ENCODE measurements at places on chromosomes 4 and X. TPM values are rescaled to one million over a fixed set of nuclear protein-coding genes. Genes with fewer than 3 reads are reported as not detected.

BEX1 gene
- polyA plus RNA-seq, result 5.7 TPM

MTTP gene
- 0.72 TPM for polyA plus RNA-seq

F8A2 gene
- polyA plus RNA-seq, result not detected

SHROOM4 gene
- 3.5 TPM for polyA plus RNA-seq

ABCG2 gene
- polyA plus RNA-seq, result 3.7 TPM

GAGE12J gene
- not detected for polyA plus RNA-seq

ABLIM2 gene
- 5.9 TPM for polyA plus RNA-seq

LYAR gene
- 14.2 TPM for polyA plus RNA-seq

TCEANC gene
- polyA plus RNA-seq, result 1.6 TPM

ATP2B3 gene
- 0.10 TPM for polyA plus RNA-seq

DNA sequence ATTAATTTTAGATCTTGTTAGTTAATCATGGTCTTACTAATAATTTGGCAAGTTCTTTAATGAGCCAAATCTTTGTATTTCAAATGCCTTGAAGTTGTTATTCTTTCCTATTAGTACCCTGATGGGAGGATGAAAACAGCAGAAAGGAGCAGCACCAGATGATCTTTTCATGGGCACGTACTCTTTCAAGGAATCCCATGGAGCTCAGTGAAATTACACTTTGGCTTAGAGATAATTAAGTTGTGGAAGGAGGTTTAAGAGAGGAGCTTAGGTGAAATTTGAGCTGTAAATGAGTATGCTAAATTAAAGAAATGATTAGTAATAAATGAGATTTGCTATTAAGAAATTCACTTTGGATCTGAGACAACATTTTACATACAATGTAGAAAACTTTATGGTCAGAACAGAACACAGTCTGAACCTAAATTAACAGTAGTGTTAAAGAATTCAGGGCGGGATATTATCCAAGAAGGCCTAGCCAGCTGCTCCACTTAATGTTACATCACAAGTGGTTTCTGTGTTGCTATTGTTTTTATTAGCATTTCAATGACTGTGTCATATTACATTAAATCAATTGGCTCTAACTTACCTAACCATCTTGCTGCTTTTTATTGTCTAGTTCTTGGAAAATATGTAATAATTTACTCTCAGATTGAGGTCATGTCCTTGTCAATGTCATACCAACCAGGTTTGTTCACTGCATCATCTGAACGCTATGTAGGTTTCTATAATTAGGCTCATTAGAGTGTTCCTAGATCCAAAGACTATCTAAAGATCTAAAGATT lies 3.9 kb downstream of the MTHFD2L start:
- no peak for DNase-seq

DNA sequence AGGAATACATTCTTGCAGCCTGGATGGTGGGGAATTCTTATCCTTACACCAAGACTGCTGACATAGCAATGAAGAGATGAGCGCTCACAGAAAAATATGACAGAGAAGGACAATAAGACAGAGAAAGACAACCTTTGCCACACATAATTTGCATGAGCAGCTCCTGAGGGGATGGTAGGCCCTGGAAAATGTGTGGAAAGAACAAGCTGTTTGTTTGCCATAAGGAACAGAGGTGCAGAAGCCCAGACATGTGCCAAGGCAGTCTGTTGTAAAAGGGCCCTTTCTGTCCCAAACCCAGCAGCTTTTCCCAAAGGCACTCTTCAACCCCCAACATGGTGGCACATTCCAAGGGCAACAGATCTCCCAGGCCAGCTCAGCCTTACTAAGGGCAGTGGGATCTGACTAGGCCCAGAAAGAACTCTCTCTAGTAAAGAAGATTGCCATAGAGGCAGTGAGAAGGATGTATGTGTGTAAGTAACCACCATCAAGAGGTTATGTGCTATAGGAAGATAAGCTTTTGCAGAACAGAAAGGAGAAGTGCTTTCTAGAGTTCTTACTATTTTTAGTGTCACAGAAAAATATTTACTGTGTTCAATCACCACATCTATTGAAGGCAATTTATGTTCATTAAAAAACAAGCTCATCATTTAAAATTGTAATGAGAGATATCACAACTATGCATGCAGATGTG lies 287.0 kb upstream of the RASGEF1B start:
- no peak for DNase-seq

- no peak for DNase-seq
Observed at GRCh38 chr4:146637621-146638332, 916 bp upstream of the POU4F2 start.

GRCh38 chr4:128825226-128825625 lies 15.7 kb downstream of the JADE1 start:
- DNase-seq, result no peak

- no peak for DNase-seq
Observed at GRCh38 chrX:53237056-53237455, 12.0 kb upstream of the KDM5C start.

DNA sequence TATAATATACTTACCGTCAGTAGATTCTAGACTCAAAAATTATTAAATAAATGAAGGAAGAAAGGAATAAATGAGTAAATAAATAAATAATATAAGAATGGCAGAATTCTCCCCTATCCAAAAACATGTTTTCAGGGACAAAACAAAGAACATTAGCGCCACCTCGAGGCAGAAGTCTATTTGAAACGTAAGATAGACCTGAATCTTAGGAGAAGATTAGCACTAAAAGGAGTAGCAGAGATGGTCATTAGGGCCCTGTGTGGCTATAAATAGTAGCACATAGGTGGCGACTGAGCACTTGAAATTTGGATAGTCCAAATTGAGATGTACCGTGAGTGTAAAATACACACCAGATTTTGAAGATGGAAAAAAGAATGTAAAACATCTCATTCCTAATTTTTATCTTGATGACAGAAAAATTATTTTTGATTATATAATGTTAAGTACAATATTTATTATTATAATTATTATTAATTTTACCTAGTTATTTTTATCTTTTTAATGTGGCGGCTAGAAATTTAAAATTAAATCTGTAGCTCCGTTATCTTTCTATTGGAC lies 24.3 kb upstream of the SRD5A3 start:
- DNase-seq, result peak; percentile 42

GRCh38 chr4:55253948-55254593 lies 92.0 kb upstream of the SRD5A3 start:
- DNase-seq, result no peak

- no peak for DNase-seq
Observed at GRCh38 chr4:54509057-54509456, 148.7 kb upstream of the KIT start.

DNA sequence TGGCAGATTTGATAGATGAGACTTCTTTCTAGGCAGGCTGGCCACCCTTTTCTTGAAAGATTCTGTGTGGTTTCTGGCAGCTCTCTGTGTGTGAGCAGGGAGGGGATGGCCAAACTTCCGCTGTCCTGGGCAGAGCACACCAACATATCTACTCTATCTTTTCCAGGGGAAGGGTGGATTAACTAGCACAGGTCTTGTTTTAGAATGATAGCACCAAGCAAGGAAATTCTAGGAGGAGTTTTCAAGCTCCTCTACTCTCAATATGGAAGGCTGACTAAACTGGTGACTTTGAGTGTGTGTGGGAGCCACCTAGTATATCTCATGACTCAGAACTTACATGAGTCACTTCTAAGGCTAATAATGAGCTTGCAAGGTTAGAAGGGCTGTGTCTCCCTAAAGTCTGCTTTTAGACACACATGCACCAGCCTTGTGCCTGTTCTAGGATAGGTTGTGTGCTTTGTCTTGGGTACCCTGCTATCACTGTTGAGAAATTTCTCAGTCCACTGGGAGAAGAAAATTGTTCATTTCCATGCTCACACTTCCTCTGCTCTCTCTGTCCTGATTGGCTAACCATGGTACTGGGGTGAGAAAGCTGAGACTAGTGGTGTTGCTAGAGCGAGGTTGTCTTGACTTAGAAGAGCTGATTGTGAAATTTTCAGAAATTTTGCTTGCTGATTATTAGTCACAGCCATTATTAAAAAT lies 72.9 kb downstream of the YIPF6 start:
- no peak for DNase-seq

DNA sequence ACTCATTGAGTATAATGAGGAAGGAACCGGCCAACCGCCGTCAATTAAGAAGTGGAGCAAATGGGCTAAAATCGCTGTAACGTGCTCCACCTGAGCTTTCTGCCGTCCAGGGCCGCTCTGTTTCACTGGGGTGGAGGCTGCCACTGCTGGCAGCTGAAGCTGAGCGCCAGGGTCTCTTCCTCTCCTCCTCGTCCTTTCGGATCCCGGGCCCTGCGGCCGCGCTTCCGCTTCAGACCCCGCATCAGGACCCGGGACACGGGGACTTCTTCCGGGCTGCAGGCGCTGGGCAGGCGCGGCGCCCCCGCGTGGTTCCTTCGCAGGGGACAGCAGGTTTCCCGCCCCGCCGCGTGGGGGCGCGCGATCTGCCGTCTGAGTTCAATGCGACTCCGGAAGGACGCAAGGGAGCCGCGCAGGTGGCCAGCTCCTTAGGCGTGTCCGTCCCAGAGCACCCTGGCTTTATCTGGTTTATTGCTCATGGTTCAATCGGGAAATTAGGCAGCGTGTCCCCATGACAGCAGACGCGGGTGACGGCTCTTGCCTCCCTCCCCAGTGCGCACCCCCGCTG lies 519.8 kb downstream of the TRIML1 start:
- DNase-seq, result no peak

DNA sequence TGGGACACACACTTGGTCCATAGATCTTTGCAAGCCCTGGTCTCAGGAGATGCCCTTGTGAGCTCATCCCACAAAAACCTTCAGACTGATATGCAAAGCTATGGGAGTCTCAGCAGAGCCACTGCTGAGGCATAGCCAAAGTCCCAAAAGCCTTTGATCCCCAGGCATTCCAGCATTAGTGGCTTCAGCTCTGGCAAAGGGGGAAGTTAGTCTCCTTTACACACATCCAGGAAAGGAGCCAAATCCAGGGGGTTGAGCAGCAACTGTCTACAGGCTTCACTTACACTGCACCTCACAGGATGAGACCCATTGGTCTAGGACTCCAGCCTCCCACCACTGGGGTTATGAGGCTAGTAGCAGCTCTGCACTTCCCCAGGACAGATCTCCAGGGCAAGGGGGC lies 14.0 kb downstream of the PF4 start:
- DNase-seq, result no peak

GRCh38 chr4:2305766-2306501 lies 44.0 kb upstream of the MXD4 start:
- DNase-seq, result no peak

DNA sequence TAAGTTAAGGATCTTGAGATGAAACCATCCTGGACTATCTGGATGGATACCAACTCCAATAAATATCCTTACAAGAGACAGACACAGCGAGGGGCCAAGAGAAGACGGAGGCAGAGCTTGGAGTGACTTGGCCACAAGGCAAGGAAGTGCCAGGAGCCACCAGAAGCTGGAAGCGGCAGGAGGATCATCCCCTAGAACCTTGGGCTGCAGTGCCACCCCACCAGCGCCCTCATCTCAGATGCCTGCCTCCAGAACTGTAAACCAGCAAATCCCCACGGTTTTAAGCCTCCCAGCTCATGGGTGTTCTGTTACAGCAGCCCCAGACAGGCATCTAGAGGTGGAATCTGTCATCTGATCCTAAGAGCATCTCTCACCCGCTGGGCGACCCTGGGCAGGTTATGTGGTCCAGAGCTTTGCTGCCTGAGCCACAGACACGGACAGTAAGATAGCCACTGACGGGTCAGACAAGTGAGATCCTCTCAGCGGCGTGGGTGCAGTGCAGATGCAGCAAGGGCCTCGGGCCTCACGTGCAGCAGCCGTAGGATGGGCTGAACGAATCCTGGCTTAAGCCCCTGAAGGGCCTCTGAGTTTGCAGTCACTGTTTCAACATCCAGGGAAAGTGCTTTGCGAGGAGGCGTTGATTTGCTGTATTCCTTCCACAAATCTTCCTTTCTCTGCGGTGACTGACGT lies 25.1 kb upstream of the MXD4 start:
- DNase-seq, result no peak

- DNase-seq, result no peak
Observed at GRCh38 chrX:22627576-22627975, 354.9 kb downstream of the CBLL2 start.

- DNase-seq, result no peak
Observed at GRCh38 chr4:6773616-6774540, 8.6 kb upstream of the KIAA0232 start.

- DNase-seq, result no peak
Observed at GRCh38 chrX:633985-634958, 3.7 kb downstream of the SHOX start.

GRCh38 chr4:30821859-30822612 lies 101.9 kb downstream of the PCDH7 start:
- no peak for DNase-seq

DNA sequence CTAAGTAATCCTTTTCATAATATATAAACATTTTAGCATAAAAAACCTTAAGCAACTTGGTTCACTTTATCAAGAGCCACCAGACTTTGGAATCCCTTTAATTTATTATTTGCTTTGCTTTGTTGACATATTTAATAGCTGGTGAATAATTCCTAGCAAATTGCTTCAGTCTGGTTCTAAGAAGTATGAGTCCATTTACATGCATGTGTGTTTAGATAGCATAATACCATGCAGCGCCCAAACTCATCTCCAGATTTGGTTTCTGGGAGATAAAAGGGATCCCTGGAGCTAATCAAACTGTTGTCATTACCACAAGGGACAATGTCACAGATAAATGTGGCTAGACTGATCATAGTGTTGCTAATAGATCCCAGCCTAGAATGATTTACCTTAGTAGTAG lies 111.8 kb downstream of the TMEM144 start:
- no peak for DNase-seq

GRCh38 chrX:153406903-153407302 lies 4.4 kb upstream of the ZFP92 start:
- DNase-seq, result no peak

- DNase-seq, result no peak
Observed at GRCh38 chr4:65089666-65090065, 580.6 kb downstream of the EPHA5 start.

Data from urinary bladder (tissue), 4 donors.